ENCODE measurements at places on chromosomes 2 and 18.

DNA sequence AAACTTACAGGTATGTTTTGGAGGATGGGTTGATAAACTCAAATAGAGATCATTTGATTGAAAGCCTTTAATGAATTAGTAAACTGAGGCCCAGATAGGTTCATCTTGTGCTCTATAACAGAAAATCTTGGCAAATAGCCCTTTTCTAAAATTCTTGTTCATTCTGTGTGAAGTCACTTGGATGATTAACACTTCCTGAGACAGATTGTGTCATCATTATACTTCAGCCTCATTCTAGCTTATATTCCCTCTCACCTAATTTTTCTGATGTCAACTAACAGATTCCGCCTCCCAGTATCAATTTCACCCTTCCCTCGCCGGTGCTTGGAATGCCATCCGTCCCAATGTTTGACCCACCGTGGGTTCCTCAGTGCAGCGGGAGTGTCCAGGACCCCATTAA lies 84.2 kb upstream of the RPE start:
- no peak for DNase-seq

DNA sequence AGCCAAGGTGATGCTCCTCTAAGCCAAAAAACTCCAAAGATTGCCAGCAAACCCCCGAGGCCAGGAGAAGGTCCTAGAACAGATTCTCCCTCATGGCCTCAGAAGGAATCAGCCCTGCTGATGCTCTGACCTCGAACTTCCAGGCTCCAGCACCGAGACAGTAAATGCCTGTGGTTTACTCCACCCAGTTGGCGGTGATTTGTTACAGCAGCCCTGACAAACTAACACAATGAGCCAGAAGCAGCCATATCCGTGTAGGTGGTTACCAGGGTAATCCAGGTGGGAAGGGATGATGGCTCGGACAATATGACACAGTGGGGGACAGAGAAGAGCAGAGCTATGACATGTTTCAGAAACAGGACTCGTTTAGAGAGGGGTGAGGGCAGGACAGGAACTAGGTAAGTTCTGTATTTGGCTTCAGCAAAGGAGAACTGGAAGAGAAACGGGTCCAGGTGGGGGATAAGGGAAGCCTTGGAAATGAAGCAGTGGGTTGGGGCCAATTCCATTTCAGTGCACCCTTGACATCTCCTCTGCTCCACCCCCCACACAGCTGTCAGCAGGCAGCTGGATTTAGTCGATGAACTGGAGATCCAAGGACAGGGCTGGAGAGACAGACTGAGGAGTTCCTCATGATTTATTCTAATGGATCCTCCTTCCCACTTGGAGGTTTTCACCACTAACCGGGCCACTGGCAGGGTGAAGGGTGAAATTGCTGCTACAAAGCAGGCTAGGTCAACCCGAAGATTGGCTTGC lies 179.7 kb upstream of the SH3BP4 start:
- no peak for DNase-seq

- no peak for DNase-seq
Measured at GRCh38 chr2:4486971-4487370, 783.6 kb downstream of the DCDC2C start.

- DNase-seq = no peak
Measured at GRCh38 chr2:42984081-42984480, 191.7 kb upstream of the HAAO start.

DNA sequence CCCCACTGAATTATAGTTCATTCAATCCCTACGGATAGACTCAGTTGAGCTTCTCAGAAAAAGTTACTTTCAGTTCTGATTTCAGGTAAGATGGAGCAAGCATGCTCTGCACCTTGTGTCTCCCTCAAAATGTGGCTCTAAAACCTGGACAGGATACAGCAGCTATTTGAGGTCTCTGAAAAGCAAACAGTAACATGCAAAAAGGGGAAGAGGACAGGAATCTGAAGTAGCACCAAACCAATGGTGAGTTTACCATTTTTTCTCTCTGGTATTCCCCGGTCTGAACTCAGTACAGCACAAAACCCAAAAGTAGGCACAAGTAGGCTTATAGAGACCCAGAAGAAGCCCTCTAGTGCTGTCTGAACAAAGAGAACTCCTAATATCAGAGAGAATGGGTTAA lies 34.1 kb downstream of the LANCL1 start:
- no peak for DNase-seq
